ENCODE measurements at places on chromosomes 1 and 21.
A peak's percentile ranks its signal among the peaks of the same experiment; 100 is the strongest.

- DNase-seq: no peak
Observed at GRCh38 chr1:172726740-172727139, 67.8 kb downstream of the FASLG start.

GRCh38 chr1:66982561-66983260, 57.9 kb downstream of the MIER1 start:
- DNase-seq: no peak

GRCh38 chr1:30936541-30937171, 28.1 kb upstream of the SDC3 start:
- no peak for DNase-seq

GRCh38 chr1:52571783-52572182, 18.9 kb upstream of the TUT4 start:
- no peak for DNase-seq

DNA sequence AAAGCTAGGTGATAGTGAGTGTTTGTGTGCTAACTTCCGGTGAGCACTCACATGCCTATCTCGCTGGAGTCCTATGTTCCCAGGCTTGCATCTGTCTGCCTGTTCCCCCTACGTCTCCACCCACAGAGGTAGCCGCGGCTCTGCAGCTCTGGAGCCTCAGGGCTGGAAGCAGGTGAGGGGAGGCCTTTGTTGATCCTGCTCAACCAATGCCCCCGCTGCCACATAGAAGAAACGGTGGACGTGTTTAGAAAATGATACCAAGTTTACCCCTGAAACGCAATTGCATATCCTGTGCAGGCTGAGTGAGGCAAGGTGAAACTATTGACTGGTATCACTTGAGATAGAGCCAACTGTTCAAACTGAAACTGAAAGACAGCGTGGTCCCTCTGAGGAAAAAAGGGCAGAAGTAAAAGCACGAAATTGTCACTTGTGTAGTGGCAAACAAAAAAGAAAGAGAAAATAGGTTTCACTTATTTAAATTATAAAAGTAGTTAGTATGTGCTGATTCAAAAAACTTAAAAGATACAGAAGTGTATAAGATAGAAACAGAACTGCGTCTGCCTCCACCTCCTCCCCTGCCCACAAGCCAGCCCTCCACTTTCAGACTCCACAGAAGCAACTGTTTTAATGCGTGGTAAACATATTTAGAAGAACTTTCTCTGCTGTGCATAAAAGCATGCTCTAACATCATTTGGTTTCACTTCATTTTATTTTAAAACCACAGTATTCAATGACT, 38.6 kb upstream of the ETS2 start:
- DNase-seq: peak; percentile 70

- DNase-seq: no peak
Observed at GRCh38 chr21:23811805-23812204, 1795.5 kb downstream of the MRPL39 start.

DNA sequence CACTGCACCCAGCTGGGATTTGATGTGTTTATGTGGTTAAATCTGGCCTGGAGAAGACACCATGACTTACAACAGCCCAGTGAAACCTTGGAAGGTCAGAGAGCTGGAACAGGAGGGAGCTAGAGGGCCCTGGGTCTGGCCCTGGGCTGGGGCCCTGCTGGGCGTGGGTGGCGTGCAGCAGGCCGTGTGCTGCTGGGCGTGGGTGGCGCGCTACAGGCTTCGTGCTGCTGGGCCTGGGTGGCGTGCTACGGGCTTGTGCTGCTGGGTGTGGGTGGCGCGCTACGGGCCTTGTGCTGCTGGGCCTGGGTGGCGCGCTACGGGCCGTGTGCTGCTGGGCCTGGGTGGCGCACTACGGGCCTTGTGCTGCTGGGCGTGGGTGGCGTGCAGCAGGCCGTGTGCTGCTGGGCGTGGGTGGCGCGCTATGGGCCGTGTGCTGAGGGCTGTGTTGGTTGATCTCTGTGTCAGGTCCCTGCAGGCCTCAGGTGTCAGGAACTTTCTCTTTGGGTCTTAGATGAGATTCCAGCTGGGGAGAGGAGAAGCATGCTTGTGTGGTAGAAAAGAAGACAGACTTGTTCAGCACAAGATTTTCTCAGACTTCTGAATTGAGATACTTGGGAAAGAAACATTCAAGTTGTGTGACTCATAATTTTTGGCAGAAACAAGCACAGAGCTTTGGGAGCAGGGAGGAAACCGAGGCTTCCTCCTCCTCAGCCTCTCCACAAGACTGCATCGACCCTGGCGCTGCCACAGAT, 66.0 kb downstream of the COL18A1 start:
- no peak for DNase-seq

DNA sequence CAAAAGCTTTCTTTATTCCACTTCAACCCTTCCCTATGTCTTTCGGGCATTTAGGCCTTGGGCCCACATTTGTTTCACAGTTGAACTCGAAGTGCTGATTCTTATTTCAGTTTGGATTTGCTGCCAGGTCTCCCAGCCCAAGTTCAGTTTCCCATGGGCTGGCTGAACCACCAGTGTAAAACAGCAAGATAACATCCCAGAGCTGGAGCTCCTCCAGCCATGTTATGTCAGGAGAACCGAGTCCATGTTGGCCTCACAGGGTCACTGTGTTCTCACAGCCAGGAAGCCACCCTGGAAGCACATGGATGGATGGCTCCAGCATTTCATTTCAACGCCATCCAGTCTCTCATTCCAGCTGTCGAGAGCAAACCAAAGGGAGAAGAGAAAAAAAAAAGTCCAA, 45.2 kb upstream of the RXRG start:
- DNase-seq: no peak

GRCh38 chr1:206570529-206570928, 41.7 kb downstream of the EIF2D start:
- DNase-seq: no peak

DNA sequence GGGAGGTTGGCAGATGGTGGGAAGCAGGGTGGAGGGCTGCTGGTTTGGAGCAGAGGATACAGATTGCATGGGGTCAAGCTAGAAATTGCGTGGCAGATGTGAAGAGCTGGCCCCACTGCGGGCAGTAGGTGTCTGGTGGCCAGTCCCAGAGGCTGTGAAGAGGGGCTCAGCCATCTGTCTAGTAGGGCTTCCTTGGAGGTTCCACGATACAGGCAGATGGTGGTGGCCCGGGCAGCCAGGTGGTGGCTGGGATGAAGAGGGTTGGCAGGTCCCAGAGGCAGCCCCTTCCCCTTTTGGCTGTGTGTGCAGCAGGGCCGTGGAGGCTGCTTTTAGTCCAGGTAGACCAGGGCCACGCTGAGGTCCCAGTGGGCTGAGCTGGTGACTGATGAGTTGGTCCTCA, 16.6 kb downstream of the PSEN2 start:
- DNase-seq: no peak

DNA sequence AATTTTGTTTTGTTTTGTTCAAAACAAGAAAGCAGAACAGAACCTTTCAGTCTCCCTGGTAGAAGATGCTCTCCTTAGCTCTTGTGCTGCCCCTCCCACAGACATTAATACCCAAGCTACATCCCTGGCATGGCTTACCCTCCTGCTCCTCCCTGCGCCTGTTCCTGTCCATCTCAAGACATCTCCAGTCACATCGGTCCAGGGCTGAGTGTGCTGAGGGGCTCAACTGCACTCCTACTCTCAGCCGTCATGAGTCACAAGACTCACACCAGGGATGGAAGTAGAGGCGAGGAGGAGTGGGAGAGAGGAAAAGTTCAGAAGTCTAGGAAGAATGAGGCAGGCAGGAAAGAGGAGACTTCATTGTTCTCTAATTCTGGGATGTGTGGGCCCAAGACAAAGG, 9.2 kb upstream of the TACSTD2 start:
- DNase-seq: no peak

GRCh38 chr1:201109651-201110050, 2.6 kb downstream of the CACNA1S start:
- DNase-seq: no peak

DNA sequence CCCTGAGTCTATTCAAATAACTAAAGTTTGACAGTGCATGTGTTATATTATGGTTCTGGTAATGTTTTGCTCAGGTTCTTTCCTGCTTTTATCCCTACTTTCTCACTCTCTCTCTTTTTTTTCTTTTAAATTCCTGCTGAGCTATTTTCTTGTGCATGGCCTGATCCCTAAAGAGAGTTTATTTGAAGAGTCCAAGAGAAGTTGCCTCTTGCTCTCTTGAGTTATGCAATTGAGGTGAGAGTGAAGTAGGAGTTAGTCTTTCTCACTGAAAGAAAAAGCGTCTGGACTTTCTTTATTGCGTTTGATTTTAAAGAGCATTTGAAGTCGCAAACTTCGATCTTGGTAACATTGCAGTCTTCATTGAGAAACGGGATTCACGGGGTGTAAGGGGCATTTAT, 136.2 kb upstream of the RAVER2 start:
- no peak for DNase-seq

- DNase-seq: no peak
Observed at GRCh38 chr1:208275083-208275482, 30.9 kb upstream of the PLXNA2 start.

DNA sequence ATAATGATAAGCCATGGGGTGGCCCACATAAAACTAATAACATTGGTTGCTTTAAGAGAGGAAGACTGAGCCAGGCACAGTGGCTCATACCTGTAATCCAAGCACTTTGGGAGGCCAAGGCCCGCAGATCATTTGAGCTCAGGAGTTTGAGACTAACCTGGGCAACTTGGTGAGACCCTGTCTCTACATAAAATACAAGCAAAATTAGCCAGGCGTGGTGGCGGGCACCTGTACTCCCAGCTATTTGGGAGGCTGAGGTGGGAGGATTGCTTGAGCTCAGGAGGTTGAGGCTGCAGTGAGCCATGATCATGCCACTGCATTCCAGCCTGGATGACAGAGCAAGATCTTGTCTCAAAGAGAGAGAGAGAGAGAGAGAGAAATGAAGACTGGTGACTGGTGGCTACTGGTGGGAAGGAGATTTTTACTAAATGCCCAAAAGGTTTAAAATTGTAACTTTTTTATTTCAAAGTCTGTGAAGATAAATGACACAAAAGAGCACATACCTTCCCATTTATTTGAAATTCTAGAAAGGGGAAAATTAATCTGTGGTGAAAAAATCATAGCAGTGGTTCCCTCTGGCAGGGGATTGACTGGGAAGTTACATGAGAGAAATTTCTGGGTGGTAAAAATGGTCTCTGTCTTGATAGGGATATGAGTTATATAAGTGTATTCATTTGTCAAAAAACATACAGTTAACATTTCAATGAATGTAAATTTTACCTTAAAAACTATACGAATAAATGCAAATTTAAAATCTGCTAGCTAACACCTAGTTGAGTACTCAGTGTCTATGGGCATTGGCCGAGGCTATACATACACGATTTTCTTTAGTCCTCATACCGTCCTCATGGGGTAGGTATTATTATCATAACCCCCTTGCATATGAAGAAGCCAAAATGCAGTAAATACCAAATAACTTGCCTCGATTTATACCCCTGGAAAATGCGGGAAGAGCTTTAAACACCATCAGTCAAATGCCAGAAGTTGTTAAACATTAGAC, 2.2 kb upstream of the NBPF1 start:
- no peak for DNase-seq

DNA sequence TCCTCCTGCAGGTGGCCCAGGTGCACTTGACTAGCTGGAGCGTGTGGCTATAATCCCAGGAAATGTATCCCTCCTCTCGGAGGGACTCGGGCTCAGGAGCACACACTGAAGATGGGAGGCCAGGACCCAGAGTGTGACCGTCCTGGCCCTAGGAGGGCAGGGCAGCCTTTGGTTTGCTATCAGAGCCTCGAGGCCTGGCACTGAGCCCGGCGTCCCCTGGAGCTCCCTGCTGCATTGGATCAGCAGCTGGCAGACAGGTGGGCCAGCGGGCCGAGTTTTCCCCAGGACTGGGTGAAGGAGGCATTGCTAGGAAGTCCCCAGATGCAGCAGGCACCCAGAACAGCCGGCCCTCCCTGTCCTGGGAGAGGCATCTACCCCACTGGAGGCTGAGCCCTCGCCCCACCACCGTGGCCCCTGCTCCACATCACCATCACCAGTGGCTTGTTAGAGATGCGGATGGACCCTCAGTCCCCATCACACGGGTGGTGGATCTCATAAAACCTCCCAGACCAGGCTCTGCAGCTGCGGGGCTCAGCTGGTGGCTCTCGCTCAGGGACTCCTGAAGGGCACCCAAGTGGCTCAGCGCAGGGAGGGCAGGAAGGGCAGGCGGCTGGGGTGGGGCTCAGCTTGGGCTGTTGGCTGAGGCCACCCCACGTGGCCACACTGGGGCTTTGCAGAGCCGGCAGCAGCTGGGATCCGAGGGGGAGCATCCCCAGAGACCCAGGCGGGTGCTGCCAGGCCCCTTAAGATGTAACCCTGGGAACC, 32.7 kb upstream of the POFUT2 start:
- DNase-seq: no peak

DNA sequence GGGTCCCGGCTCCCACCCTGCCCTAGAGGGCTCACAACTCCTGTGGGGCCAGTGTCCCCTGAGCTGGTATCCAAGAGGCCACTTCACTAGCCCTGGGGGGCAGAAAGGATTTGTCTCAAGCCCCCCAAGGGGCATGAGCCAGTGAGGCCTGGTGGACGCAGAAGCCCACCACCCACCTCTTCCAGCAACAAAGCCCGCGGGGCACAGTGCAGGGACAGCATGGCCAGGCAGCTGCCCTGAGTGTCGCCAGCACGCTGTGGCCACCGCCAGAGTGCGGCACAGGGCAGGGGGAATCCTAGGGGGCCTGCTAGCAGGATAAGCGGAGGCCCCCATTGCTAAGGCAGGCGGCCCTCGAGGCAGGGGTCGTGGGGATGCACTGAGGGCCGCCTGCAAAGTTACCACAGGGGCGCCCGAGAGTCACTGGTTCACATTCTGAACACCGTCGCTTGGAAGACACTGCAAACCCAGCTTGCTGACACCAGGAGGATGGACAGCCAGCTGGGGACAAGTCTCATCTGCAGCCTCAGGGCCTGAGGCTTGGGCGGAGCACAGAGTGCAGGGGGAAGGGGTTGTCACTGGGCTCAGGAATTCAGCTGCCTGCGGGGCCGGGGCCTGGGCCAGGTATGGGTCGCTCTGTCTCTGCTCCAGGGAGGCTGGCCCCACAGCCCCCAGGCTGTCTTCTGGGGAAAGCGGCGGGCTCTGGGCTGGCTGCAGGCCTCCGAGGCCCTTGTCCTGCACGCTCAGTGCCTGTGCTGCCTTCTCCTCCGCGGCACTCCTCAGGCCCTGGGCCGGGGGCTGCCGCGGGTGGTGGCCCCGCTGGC, 26.8 kb downstream of the SLC19A1 start:
- no peak for DNase-seq

Data from germinal center (tissue), 1 donor.